NCI-H1048 (cell line): ENCODE measurements at places on chromosomes 7 and 10.
A peak's percentile ranks its signal among the peaks of the same experiment; 100 is the strongest.

DNA sequence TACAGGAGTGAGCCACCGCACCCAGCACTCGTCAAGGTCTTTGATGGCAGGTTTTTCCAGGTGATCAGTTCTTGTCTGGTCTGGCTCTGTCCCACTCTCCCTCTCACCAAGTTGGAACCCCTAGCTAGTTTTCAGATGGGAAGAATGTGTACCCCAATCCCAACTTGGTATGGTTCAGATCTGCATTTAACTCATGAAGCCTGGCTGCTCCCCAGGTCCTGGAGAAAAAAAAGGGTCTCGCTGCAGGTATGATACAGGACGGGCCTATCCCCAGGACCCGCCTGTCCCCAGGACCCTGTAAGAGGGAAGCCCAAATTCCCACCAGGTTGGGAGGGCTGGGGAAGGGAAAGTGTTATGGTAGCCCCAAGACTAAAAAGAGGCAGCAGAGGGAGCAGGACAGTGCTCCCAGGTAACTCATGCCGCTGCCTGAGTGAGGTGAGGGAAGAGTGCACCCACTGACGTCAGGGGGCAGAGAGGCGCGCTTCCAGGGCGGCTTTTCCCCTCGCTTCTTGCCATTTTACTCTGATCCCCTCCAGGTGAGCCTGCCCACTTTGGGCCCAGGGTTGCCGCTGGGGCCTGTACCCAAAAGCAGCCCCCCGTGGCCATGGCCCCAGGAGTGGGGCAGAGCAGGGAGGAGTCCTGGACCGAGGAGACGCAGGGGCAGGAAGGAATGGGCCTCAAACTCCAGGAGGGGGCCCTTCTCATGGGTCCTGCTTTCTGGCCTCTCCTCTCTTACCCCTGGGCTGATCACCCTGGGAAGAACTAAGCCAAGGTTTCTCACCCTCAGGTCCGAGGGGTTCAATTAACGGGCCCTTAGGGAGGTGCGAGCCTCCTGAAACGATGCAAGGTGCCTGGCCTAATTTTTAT is 36.4 kb upstream of the SRRM3 start:
- DNase-seq, result no peak

- no peak for DNase-seq
Observed at GRCh38 chr7:76282344-76283253, 19.9 kb upstream of the HSPB1 start.

GRCh38 chr10:128318366-128318765 is 192.1 kb upstream of the MKI67 start:
- DNase-seq, result no peak

- peak; percentile 88 for DNase-seq
Observed at GRCh38 chr10:3482200-3482993, 302.6 kb downstream of the KLF6 start.

DNA sequence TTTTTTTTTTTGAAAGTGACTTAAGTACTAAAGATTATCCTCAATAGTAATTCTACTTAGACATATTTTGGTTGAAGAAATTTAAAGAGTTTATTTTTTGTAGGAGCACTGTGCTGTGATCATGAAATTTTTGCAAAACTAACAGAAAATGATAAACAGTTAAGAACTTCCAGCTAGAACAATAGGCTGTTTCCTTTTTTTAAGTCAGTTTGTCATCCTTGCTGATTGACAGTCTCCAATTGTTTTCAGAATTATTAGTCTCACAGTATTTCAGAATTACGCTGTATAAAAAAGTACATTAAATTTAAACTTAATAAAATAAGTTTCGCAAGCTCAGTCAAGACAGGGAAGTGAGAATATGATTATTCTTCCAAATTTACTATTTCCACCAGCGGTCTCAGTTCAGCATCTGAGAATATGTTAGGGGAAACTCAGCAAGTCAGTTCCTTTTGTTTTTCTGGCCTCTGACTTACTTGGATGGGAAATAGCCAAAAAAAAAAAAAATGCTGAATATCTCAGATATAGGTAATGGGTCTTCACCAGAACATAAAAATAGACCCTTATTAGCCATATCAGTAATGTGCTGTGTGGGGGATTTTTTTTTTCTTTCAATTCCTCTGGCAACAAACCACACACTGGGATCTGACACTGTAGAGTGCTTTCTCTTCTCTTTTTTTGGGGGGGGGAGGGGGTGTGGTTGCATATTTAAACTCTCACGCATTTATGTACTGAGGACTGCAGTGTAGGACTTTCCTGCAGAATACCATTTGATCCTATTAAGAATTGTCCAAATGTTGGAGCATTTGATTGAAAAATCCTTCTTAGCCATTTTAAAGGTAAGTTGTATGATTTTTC is at the start of gene CD36:
Gene CD36, plus strand, starts transcription at position 732 of the 855 bp plus-strand sequence. CDS start 8,099 bp downstream, outside the sequence.
- no peak for DNase-seq

GRCh38 chr7:36565792-36566356 is 158.4 kb downstream of the AOAH start:
- DNase-seq, result no peak

DNA sequence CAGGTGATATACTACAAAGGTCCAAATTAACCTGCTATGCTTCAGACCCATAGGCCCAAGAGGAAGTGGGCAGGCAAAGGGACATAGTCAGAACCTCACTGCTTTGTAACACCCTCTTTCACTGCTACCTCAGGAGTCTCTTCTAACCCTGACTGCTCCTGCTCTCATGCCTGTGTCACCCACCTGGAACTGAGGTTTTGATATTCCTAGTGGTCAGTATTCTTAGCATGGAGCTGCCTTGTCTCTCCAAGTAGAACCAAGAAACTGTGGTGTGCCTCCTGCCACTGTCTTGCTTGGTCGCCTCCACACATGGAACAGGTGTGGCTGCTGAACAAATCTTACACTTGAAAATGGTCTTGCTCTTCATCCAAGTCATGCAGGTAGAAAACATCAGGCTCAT is 677.5 kb downstream of the XPNPEP1 start:
- DNase-seq, result no peak

- DNase-seq, result no peak
Observed at GRCh38 chr7:93301736-93302135, 69.6 kb downstream of the VPS50 start.

GRCh38 chr10:50928190-50928552 is 42.7 kb upstream of the A1CF start:
- DNase-seq, result no peak

DNA sequence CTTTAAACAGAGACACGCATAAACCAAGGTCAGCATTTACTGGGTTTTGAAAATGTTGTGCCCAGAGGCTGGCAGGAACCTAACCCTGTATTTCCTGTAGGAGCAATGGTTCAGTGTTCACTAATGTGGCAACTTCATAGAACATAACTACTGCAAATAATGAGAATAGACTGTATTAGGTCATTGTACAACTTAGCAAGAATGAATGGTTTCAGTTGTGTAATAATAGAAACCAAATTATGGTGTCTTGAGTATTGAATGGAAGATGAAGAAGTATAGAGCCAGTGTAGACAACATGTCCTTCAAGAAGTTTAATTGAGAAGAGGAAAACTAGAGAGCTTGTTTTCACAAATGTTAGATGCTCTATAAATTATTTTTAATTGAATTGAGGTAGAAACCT is 172.5 kb downstream of the BUB3 start:
- DNase-seq, result no peak

DNA sequence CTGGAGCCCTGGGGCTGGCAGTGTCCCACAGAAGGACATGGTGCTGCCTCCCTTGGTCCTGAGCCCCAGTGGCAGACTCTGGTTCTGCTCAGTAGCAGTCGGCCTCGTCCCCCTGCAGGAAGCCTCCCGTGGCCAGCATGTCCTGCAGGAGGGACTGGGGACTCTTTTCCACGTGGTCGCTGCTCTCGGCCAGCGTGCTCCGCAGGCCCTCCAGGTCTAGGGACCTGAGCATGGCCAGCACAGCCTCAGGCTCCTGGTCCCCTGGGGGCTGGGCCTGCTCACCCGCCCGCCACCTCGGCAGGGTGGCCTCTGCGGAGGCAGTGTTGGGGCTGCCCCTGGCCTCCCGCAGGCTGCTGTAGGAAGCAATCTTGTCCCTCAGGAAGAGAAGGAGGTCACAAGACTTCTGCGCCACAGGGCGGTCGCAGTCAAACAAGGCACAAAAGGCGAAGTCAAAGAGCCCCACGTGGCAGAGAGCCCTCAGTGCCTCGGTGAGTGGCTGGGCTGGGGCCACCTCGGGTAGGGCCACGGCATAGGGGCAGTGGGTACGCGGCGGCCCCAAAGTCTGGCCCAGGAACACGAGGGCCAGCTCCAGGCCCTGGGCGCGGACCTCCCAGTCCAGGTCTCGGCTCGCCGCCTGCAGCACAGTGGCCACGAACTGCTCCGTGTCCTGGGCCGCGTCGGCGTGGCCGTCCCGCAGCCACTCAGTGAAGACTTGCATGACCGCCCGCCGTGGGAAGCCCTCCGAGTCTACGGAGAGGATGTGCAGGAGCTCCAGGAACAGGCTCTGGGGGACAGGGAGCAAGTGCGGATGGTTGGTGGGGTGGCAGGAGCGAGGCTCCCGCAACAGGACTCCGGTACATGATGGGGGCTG is 17.1 kb downstream of the BRAT1 start:
- no peak for DNase-seq

- DNase-seq, result no peak
Observed at GRCh38 chr7:133781486-133782090, 345.6 kb upstream of the LRGUK start.

GRCh38 chr7:99219985-99220384 is 12.1 kb upstream of the KPNA7 start:
- no peak for DNase-seq

GRCh38 chr10:127736222-127736914 is 617 bp upstream of the FOXI2 start:
- no peak for DNase-seq

DNA sequence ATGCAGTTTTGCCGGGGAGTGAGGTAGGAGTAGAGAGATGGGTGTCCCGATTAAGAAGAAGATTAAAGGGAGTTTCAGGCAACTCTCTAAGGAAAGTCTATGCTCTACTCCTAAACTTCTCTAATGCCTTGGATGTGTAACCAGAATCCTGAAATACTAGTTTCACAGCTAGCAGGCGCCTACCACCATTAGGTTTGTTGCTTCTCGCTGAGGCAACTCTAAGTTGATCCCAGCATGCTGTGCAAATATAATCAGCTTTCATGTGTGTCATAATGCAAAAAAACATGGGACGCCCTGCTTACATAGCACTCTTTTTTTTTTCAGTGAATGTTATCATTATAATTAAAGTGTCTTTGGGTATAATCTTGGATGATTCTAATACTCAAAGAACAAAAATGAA is 50.4 kb upstream of the FAM3C start:
- DNase-seq, result no peak

GRCh38 chr10:13921941-13922340 is 335.2 kb downstream of the PRPF18 start:
- no peak for DNase-seq

- DNase-seq, result no peak
Observed at GRCh38 chr10:66180021-66180420, 745.8 kb upstream of the LRRTM3 start.

- no peak for DNase-seq
Observed at GRCh38 chr7:68840991-68841390, 757.3 kb upstream of the AUTS2 start.

DNA sequence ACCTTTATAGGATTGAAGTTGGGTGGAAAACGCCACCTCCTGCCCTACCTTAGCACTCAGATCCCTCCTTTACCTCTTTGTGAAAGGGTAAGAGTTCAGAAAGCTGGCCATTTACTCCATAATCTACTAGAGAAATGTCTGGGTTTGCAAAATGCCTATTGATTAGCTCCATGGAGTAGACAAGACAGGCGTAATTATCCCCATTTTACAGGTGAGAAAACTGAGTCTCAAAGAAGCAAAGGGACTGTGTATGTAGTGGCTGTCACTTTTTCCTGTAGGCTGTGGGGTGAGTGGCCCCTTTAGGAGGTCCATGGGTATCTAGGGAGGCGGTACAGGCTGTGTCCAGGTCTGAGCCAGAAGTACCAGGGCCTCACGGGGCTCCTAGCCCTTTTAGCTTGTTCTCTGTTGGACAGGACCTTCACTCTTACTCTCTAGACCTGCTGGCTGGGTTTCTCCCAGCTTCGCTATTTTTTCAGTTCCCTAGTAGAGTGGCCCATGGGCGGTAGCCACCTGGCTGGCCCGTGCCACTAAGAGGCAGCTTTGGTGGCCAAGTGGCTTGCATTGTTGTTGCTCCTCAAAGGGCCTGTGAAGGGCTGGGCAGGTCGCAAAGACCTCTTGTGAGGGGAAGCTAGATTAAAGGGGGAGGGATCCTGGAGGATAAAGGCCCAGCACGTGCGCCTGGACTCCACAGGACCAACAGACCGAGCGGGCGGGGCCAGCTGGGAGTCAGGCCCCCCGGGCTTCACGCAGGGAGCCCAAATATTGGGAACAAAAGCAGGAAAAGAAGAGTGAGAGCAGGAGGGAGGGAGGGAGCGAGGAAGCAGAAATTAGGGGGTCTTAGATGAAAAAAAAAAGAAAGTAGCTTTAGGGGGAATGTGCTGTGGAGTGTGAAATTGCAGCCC is 4.7 kb upstream of the PAX2 start:
- no peak for DNase-seq

- no peak for DNase-seq
Observed at GRCh38 chr10:21692916-21693315, 158.9 kb downstream of the MLLT10 start.

DNA sequence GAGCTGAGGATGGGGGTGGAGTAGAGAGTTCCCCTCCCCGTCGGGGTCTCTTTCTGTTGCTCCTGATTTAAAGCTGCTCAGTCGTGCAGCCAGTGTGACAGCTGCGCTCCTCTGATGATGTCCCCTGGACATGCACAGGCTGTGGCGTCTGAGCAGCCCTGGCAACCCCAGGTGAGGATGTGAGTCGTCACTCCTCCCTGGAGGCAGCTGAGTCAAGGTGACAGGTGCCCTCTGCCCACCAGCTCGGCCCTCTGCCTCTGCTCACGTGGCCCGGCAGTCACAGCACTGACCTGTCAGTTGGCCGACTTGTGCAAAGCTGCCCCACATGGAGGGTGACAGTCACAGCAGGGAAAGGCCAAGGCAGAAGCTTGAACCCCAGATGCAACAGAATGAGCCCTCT is 33.9 kb downstream of the ANXA8 start:
- no peak for DNase-seq

- DNase-seq, result no peak
Observed at GRCh38 chr7:142873281-142873784, 12.2 kb downstream of the TRPV6 start.

GRCh38 chr7:51315393-51316261 is 982 bp downstream of the COBL start:
- DNase-seq, result no peak

DNA sequence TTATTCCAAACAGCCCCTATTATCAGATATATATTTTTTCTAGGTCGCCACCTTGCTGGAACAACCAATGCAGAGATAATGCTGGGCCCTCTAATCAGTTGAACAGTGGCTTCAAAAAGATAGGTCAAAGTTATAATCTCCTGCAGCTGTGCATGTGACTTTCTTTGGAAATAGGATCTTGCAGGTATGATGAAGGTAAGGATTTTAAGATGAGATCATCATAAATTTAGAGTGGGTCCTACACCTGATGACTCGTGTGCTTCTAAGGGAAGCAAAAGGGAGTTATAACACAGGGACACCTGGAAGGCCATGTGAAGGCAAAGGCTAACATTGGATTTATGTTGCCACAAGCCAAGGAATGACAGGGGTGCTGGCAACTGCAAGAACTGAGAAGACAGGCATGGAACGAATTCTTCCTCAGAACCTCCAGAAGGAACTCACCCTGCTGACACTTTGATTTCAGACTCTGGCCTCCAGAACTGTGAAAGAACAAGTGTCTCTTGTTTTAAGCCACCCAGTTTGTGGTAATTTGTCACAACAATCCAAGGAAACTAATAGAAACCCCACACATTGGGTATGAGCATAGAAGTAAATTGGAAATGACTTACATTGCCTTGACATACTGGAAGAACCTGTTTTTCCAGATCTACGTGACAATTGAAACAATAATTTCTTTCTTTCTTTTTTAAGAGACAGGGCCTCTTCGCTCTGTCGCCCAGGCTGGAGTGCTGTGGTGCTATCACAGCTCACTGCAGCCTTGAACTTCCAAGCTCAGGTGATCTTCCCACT is 34.4 kb downstream of the CCDC71L start:
- peak; percentile 71 for DNase-seq
